Fibroblast of villous mesenchyme (primary cell): ENCODE measurements at places on chromosomes 16 and 17. TPM values are rescaled to one million over a fixed set of nuclear protein-coding genes. Genes with fewer than 3 reads are reported as not detected.

DNA sequence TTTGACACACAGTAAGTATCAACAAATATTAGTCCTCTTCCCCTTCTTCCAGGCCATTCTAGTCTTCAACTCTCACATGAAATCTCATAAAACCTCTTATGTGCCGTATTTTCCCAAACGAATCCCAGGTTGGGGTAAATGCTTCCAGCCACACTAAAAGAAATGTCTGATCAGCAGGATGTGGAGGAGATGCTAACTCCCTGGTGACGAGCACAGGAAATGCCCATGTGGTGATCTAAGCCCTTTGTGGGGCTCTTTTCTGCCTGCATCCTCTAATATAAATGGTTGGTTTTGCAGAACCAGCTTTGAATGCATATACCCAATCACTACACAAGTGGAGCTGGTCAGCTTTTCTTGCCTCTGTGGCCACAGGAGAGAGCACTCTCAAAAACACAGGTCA is 498.2 kb upstream of the ERCC4 start:
- no peak for DNase-seq

CDH13 gene
- 47.5 and 72.2 TPM in 2 replicates for total RNA-seq

DNA sequence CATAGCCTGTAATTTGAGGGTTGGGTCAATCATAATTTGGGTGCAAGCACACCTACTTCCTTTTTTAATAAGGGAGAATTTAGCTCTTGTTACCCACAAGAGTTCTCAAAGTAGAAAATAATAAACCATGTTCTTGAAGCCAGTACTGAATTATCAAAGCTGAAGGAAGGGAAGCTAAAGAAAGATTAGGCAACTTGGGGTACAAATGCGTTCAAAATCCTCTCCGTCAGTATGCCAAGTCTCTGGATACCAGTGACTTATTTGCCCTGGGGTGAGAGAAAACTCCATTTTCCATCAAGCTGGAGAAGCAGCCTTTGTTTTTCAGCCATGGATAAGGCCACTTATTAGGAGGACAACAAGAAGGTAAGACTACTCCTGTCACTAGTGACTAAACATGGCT is 23.5 kb upstream of the DHRS13 start:
- DNase-seq, result no peak

DNA sequence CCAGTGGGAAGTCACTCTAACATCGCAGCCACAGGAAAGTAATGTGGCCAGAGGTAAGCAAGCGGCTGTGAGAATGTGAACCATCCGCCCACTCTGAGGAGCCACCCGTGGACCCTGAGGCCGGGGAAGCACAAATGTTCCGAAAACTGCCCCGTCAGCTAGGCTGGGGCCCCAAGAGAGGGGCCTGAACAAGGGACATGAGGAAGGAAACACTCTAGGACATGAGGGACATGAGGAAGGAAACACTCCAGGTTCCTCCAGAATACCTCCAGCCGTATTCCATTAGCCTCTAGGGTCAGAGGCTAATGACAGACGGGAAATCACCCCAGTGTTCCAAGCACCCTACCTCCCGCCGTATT is 317 bp downstream of the TEFM start:
- DNase-seq, result no peak

TP53TG3C gene
- total RNA-seq, result 0.43 TPM in 1 of 2 replicates, not detected in the other

KRTAP4-4 gene
- not detected in 2 replicates for total RNA-seq

- no peak for DNase-seq
These were observed 650.4 kb downstream of the WWOX start for GRCh38 chr16:78749745-78750268.

- DNase-seq, result no peak
These were observed 21.3 kb upstream of the GFOD2 start for GRCh38 chr16:67740391-67740790.

OR4D2 gene
- not detected in 2 replicates for total RNA-seq

GRCh38 chr17:50954641-50955121 is 88.5 kb upstream of the TOB1 start:
- DNase-seq, result no peak

DNA sequence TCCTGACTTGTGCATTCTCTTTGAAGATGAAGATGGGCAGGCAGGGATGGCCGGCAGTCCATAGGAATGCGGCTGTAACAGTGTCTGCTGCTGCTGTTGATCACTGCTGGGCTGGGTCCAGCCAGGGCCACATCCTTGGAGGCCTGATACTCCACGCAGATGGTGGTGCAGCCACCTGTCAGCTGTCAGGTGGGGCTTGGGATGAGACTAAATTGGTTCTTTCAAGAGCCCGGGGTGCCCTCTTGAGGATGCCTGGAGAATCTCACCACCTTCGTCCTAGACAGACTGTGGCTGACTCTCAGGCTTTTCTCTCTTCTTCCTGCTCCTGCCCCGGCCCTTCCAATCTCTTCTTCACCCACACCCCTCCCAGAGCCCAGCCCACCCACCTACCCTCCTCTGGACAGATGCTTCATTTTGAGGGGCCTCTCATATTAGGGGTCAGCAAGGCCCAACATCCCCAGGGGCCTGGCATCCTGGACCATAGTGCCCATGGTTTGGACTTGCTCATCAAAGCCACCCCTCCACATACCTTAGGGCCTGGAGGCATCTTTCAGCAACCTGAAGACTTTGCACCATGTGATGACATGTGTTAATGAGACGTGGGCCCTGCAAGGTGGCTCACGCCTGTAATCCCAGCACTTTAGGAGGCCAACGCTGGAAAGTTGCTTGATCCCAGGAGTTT is 19.1 kb downstream of the OSBPL7 start:
- DNase-seq, result peak; percentile 48

SLC46A1 gene
- total RNA-seq, result 8.4 and 9.5 TPM in 2 replicates

DNA sequence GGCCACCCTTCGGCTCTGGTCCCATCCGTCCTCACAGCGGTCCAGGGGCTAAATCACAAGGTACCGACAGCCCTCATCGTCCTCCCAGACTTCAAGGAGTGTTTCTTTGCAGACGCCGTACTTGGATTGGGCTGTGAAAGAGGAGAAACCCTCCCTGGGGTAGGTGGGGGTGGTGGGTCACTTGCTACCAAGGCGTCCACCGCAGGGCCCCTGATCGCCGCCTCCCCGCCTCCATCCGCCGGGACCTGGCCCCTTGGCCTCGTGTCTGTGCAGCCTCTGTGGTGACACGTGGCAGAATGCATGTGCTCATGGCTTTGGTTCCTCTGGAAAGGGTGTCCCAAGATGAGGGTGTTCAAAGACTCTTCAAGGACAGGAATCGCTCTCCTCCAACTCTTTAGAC is 151.4 kb downstream of the BANP start:
- DNase-seq, result no peak

GRCh38 chr16:16149710-16150116 is 73.6 kb downstream of the ABCC6 start:
- DNase-seq, result no peak

KCNH6 gene
- under 0.01 TPM in 1 of 2 replicates, not detected in the other for total RNA-seq

- DNase-seq, result no peak
These were observed 58.1 kb upstream of the COX10 start for GRCh38 chr17:14011036-14011692.

DNA sequence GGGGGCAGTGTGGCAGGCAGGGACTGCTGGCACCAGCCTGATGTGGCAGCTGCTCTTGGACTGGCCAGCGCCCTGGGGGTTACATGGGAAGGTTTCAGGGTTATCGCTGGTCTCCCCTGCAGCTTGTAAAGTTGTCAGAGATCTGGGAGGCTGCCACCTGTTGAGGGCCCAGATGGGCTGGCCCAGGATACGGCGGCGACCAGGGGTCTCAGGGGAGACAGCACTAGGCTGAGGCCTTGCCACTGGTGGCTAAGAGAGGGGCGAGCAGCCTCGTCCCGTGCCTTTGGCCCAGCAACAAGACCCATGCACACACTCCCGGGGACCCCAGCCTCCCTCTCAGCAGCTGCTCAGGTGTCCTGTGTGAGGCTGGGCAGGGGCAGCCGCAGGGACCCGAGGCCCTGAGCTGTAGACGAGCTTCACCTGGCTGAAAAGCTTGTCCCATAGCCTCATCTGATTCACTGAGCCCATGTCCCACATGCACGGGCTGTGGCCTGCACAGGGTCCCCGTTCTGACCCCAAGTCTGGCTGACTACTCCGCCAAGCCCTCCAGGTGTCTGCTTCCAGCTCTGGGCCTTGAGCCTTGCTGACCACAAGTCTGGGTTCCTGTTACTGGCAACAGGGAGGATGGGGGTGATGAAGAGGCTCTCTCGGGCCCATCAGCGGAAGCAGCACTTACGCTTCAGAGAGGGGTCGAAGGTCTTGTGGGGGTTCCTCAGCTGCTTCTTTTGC is 6.2 kb downstream of the DUS1L start:
- DNase-seq, result no peak

GRCh38 chr17:11589716-11590115 is 8.6 kb upstream of the DNAH9 start:
- no peak for DNase-seq

COL1A1 gene
- total RNA-seq, result 2,749 and 5,894 TPM in 2 replicates

DNA sequence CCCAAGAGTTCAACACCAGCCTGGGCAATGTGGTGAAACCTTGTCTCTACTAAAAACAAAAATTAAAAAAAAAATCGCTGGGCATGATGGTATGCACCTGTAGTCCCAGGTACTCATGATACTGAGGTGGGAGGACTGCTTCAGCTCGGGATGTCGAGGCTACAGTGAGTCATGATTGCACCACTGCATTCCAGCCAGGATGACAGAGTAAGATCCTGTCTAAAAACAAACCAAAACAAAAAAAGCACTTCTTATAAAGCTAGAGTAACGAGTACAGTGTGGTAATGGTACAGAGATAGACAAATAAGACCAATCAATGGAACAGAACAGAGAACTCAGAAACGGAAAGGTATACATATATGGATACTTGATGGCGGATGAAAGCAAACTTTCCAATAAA is 4.4 kb downstream of the NSMCE1 start:
- DNase-seq, result peak; percentile 89

DNA sequence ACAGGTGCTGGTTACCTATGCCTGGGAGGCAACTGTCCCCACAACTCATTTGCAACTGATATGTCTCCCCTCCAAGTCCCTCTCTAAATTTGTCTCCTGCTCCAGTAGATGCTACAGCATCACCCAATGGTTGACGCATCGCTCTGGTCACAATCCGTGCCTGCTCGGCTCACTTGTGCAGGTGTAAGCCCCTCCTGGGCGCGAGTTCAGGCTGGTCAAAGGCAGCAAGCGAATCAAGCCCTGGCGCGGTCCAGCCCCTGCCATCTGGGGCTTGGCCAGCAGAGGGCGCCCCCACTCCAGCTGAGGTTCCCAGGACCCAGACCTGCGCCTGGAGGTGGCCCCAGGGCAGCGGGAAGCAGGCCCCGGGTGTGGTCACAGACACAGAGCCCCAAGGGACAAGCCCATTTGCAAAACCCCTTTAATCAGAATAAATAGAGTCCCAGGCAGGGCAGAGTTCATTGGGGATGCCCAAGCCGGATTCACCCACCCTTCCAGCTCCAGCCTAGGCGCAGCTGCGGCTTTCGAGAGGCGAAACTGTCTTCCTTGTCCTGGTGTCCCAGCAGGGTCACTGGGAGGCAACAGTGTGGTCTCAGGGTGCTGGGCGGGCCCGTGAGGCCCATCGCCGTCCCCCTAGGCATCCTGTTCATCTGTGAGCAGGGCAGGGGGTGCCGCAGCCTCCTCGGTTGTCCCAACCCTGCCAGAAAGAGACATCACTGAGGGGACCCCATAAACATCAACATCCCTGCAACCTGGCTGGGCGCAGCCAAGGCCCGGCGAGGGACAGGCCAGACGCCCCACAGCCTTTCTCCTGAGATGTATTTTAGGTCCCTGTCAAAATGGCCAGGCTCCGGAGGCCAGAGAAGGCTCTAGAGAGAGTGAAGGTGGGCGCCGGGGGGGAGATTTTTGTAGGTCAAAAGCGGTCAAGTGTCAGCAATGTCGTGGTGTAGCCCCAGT is 15.8 kb downstream of the TMC6 start:
- DNase-seq, result peak; percentile 48

- DNase-seq, result no peak
These were observed 215.8 kb downstream of the RBFOX3 start for GRCh38 chr17:79395066-79395465.

- no peak for DNase-seq
These were observed at the start of gene HS3ST6 for GRCh38 chr16:1918351-1919326. HS3ST6 (minus strand) TSS chr16:1918415; CDS start chr16:1918323, 92 bp downstream.

CHD9NB gene
- total RNA-seq, result 1.3 and 2.6 TPM in 2 replicates

- DNase-seq, result no peak
These were observed 17.5 kb downstream of the NOS2 start for GRCh38 chr17:27782791-27783206.

- DNase-seq, result no peak
These were observed 33.7 kb upstream of the MFSD6L start for GRCh38 chr17:8832711-8833352.

CEP112 gene
- total RNA-seq, result 8.1 and 10.8 TPM in 2 replicates

- DNase-seq, result no peak
These were observed 58.1 kb downstream of the ACTG1 start for GRCh38 chr17:81454473-81454872.

DNA sequence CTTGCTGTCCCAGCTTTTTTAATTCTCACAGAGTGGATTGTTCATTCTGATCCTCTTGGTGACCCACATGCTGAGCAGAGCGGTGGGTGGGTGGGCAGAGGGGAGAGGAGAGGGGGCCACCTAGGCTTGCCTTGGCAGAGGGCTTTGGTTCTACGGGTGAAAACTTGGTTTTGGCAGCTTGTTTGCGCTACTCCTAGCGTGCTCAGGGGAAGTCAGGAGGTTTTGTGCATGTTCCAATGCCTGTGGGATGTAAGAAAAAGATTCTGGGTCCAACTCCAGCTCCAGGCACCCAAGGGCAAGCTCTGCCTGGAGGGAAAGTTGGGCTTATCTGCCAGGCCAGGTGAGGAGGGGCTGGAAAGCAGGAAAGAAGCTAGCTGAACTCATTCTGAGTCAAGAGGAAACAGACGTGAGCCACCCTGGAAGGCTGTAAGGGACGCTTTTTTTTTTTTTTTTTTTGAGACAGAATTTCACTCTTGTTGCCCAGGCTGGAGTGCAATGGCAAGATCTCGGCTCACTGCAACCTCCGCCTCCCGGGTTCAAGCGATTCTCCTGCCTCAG is 169.1 kb downstream of the WSCD1 start:
- no peak for DNase-seq

- DNase-seq, result no peak
These were observed 23.0 kb upstream of the TRIM25 start for GRCh38 chr17:56936697-56937322.

SLC5A11 gene
- under 0.01 TPM in 1 of 2 replicates, not detected in the other for total RNA-seq

CSH1 gene
- total RNA-seq, result not detected in 2 replicates

- DNase-seq, result peak; percentile 50
These were observed 74.8 kb downstream of the XYLT1 start for GRCh38 chr16:17395849-17396480.

GRCh38 chr17:31491376-31492131 is 100.1 kb downstream of the RAB11FIP4 start:
- no peak for DNase-seq

GRCh38 chr16:4990415-4990814 is 32.3 kb downstream of the SEC14L5 start:
- DNase-seq, result no peak
